ENCODE measurements at places on chromosomes 6 and 20. TPM values are rescaled to one million over a fixed set of nuclear protein-coding genes. Genes with fewer than 3 reads are reported as not detected.

AIF1 gene
- total RNA-seq, result 11.3 TPM

KHDC1L gene
- total RNA-seq, result 0.58 TPM

HAO1 gene
- total RNA-seq, result not detected

LTB gene
- 1,185 TPM for total RNA-seq

NKX2-2 gene
- total RNA-seq, result not detected

OPN5 gene
- total RNA-seq, result not detected

YTHDF1 gene
- total RNA-seq, result 36.1 TPM

REM1 gene
- not detected for total RNA-seq

TMEM63B gene
- total RNA-seq, result 14.7 TPM

ULBP2 gene
- 1.8 TPM for total RNA-seq

ZBTB12 gene
- total RNA-seq, result 1.1 TPM

GJA1 gene
- not detected for total RNA-seq

Measured in activated CD4-positive, alpha-beta memory T cell treated with anti-CD3 and anti-CD28 coated beads, Interleukin-2, amount 10 ng/mL, durations not matched to agents 7 days and 5 days (primary cell).